T-helper 17 cell (primary cell): ENCODE measurements at places on chromosomes 11 and 22.

- H3K4me1 ChIP-seq, result no peaks in the 10 kb centered on the region
- no peaks in the 10 kb centered on the region for H3K27me3 ChIP-seq
- no peaks in the 10 kb centered on the region for H3K36me3 ChIP-seq
- no peak overlapping the region for H3K27ac ChIP-seq
- DNase-seq, result no peak
These were observed 126.6 kb downstream of the BCR start for GRCh38 chr22:23306926-23307325.

DNA sequence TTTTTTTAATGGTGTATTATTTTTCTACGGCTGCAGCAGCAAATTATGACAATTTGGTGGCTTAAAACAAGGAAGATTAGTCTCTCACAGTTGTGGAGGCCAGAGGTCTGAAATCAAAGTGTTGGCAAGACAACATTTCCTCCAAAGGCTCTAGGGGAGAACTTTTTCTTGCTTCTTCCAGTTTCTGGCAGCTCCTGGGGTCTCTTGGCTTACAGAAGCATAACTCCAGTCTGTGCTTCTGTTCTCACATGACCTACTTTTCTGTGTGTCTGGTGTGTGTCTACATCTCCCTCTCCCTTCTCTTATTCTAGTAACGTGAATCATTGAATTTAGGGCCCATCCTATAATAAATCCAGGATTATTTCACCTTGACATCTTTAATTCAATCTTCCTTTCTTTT, 551.9 kb upstream of the LUZP2 start:
- H3K36me3 ChIP-seq, result no peaks in the 10 kb centered on the region
- no peak for DNase-seq
- no peaks in the 10 kb centered on the region for H3K27me3 ChIP-seq

DNA sequence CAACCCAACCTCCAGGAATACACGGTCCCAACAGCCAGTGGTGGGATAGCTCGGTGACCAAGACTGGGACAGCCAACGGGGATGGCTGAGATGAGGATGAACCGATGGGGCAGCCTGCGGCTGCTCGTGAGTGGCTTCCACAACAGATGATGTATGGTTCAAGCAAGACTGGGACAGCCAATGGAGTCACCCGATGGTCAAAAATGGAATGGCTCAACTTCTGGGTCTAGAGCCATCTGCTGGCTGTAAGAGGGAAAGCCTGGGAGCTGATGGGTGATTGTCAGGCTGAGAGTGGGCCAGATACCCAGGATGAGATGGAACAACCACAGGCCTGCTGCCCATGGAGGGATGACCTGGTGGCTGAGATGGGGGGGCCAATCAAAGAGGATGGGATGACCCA, 35.5 kb downstream of the SYT7 start:
- H3K27ac ChIP-seq, result no peak overlapping the region
- H3K4me3 ChIP-seq, result no peak overlapping the region
- H3K4me1 ChIP-seq, result peaks cover 6% of the 10 kb centered on the region

DNA sequence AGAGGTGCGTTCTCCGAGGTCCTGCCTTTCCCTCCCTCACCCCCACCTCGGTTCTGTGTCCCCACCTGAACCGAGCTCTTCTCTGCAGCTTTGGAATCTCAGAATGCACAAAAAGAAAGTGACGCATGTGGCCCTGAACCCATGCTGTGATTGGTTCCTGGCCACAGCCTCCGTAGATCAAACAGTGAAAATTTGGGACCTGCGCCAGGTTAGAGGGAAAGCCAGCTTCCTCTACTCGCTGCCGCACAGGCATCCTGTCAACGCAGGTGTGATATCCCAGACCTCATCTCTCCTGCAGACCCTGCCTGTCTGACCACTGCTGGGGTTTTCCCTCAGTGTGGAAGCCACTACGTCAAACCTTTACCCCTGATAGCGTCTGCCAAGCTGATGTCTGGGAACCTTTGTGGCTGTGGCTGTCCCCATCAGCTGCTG, 13.9 kb downstream of the ACP2 start:
- peaks cover 4% of the 10 kb centered on the region for H3K36me3 ChIP-seq
- H3K4me3 ChIP-seq, result peak overlapping the region; percentile 76
- peak overlapping the region; percentile 94 for H3K27ac ChIP-seq
- H3K4me1 ChIP-seq, result peaks cover 13% of the 10 kb centered on the region
- DNase-seq, result peak; percentile 36
- no peaks in the 10 kb centered on the region for H3K27me3 ChIP-seq

GRCh38 chr11:35215945-35216344, 77.0 kb downstream of the CD44 start:
- no peak for DNase-seq
- peaks cover 9% of the 10 kb centered on the region for H3K36me3 ChIP-seq
- H3K4me3 ChIP-seq, result peak overlapping the region; percentile 67
- no peaks in the 10 kb centered on the region for H3K27me3 ChIP-seq
- H3K4me1 ChIP-seq, result peaks cover 50% of the 10 kb centered on the region

DNA sequence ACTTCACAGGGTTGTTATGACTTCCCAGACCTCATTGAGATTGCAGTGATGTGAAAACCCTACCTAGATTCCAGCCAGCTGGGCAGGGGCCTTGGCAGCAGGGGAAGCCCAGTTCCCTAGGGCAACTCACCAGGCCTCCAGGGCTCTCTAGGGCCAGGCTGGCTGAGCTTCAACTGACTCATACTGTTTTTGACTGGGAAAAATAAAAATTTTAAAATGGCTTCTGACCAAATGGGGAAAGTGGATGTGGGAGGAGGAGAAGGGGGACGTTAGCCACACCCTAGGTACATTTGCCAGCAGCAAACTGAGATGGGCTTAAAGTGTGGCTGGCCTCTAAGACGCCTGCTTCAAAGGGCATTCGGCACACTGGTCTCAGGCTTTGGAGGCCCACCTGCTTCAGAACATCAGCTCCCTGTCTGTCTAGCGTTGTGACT, 39.0 kb downstream of the BMAL1 start:
- H3K36me3 ChIP-seq, result peaks cover 9% of the 10 kb centered on the region
- H3K27ac ChIP-seq, result peak overlapping the region; percentile 91
- peak overlapping the region; percentile 41 for H3K4me3 ChIP-seq
- no peak for DNase-seq

- DNase-seq, result no peak
- H3K4me1 ChIP-seq, result no peaks in the 10 kb centered on the region
- H3K27ac ChIP-seq, result no peak overlapping the region
These were observed 100.6 kb downstream of the WNT7B start for GRCh38 chr22:45876136-45877035.

DNA sequence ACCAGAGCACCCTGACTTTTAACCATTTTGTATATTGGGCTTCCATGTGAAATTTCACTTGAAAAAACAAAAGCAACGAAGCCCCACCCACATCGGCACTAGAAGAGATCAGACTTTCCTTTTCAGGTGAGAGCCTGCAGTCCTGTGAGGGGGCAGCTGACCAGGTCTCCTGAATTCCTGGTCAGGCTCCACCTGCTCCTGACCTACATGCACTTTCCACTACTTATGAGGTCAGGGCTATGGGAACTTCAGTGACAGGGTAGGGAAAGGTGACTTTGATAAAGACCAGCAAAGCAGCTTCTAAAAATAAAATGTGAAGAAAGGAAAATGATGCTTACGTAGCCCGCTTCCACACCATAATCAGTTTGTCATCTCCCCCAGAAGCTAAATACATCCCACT, 24.7 kb downstream of the HIRA start:
- peaks cover 7% of the 10 kb centered on the region for H3K36me3 ChIP-seq
- no peak overlapping the region for H3K27ac ChIP-seq
- no peaks in the 10 kb centered on the region for H3K27me3 ChIP-seq

GRCh38 chr11:74443071-74443864, 24.1 kb downstream of the KCNE3 start:
- H3K4me1 ChIP-seq, result peaks cover 2% of the 10 kb centered on the region
- H3K27ac ChIP-seq, result no peak overlapping the region
- no peaks in the 10 kb centered on the region for H3K36me3 ChIP-seq
- no peak overlapping the region for H3K4me3 ChIP-seq

DNA sequence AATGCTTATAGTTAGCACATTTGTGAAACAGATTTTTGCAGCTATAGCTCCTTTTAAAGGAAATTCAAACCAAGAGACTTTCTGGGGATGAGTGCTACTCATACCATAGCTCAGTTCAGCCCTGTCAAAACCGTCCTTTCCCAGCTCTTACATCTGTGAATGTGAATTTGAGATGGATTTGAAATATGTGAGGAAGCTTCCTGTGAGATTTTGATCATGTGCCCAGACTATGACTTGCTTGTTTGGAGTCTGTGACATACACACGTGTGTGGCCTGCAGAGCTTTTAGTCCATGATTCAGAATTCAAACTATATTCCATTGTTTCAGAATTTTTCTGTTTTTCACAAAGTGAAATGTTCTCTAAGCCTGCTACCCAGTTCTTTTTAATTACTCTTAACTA, 4.4 kb upstream of the MMP1 start:
- no peaks in the 10 kb centered on the region for H3K36me3 ChIP-seq
- H3K4me3 ChIP-seq, result no peak overlapping the region
- DNase-seq, result no peak

GRCh38 chr11:29326757-29327156, 690.1 kb downstream of the KCNA4 start:
- H3K36me3 ChIP-seq, result no peaks in the 10 kb centered on the region
- no peak for DNase-seq
- H3K4me1 ChIP-seq, result no peaks in the 10 kb centered on the region
- no peak overlapping the region for H3K4me3 ChIP-seq
- H3K27ac ChIP-seq, result no peak overlapping the region

- H3K27me3 ChIP-seq, result peaks cover 7% of the 10 kb centered on the region
- no peaks in the 10 kb centered on the region for H3K36me3 ChIP-seq
- H3K27ac ChIP-seq, result no peak overlapping the region
- no peak overlapping the region for H3K4me3 ChIP-seq
- H3K4me1 ChIP-seq, result peaks cover 14% of the 10 kb centered on the region
These were observed 11.7 kb downstream of the B4GALNT4 start for GRCh38 chr11:380996-381395.

GRCh38 chr11:125343086-125343717, 152.9 kb downstream of the FEZ1 start:
- peaks cover 4% of the 10 kb centered on the region for H3K36me3 ChIP-seq
- peaks cover 42% of the 10 kb centered on the region for H3K27me3 ChIP-seq
- H3K4me3 ChIP-seq, result no peak overlapping the region
- H3K4me1 ChIP-seq, result peaks cover 9% of the 10 kb centered on the region

DNA sequence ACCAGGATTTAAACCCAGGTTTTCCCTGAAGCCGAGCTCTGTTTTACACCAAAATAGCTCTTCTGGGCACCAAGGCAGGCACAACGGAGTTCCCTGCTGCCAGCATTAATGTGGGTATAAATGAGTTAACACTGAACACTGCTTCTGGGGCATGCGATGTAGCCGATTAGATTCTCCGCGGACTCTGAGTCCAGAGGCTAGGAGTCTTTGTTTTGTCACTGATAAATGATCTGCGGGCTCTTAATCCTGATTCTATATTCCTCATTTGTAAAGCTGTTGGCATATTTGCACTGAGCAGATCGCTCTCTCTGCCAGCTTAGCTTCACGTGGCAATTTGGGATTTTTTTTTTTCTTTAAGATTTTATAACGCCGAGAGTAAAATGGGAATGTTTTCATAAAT, 16.8 kb upstream of the LDLRAD3 start:
- no peaks in the 10 kb centered on the region for H3K4me1 ChIP-seq
- H3K36me3 ChIP-seq, result no peaks in the 10 kb centered on the region
- H3K27ac ChIP-seq, result no peak overlapping the region
- no peak overlapping the region for H3K4me3 ChIP-seq
- peaks cover 21% of the 10 kb centered on the region for H3K27me3 ChIP-seq
- no peak for DNase-seq

GRCh38 chr11:133123366-133123765, 408.9 kb downstream of the OPCML start:
- no peaks in the 10 kb centered on the region for H3K36me3 ChIP-seq
- H3K27ac ChIP-seq, result no peak overlapping the region
- DNase-seq, result no peak
- no peak overlapping the region for H3K4me3 ChIP-seq
- peaks cover 28% of the 10 kb centered on the region for H3K27me3 ChIP-seq

DNA sequence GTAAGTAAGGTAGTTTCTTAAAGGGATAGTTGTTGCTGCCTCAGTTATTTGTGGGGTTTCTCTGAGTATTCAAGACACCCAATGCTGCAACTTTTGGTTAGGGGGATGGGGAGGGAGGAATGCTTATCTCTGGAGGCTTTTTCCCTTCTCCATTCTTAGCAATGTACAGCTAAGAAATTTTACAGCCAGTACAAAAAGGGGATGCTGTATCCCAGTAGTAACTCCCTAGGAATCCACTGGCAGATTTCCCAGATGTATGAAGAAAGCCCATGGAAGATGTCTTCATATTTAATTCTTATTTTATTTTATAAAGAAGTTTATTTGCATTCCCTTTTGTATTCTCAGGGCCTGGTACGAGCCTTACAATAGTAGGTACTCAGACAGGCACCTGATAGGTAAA, 154.8 kb downstream of the ENTHD1 start:
- H3K4me1 ChIP-seq, result no peaks in the 10 kb centered on the region
- DNase-seq, result no peak
- no peaks in the 10 kb centered on the region for H3K36me3 ChIP-seq
- H3K4me3 ChIP-seq, result no peak overlapping the region

GRCh38 chr11:78310500-78310909, 107.1 kb downstream of the GAB2 start:
- DNase-seq, result no peak
- H3K27me3 ChIP-seq, result peaks cover 5% of the 10 kb centered on the region
- H3K36me3 ChIP-seq, result peaks cover 4% of the 10 kb centered on the region
- H3K4me1 ChIP-seq, result peaks cover 12% of the 10 kb centered on the region

DNA sequence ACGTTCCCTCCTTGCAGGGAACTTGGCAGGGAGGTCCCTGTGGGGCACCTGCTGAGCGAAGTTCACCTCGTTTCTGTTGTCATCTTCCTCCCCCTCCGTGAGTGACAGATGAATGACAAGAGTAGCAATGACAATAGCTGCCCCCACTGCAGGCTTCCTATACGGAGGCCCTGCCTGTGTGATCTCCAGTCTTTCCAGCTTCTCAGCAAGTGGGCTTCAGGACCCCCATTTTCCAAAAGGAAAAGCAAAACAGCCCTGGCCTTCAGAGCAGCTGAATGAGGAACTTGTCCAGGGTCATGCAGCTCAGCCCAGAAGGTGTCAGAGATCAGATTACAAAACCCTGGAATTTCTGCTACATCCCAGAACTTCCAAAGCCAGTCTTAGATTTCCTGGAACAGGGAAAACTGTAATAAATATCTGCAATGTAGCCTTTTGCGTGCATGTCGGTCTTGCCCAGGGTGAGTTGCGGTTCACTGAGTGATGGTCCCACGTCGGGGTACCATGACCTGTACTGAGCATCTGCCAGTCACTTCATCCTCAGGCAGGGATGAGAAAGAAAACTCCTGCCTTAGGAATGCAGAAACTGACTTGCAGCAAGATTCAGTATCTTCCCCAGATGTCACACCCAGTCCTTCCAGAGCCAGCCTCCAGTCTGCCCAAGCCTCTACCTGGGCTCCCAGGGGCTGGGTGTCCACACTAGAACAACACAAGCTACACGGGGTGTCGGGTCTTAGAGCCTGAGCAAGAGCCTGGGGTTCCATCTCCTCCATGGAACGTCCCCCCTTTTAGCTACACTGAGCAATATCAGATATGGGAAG, 1457.0 kb downstream of the BRD1 start:
- no peak overlapping the region for H3K4me3 ChIP-seq
- H3K36me3 ChIP-seq, result no peaks in the 10 kb centered on the region
- H3K4me1 ChIP-seq, result no peaks in the 10 kb centered on the region
- H3K27me3 ChIP-seq, result peaks cover 23% of the 10 kb centered on the region
- H3K27ac ChIP-seq, result no peak overlapping the region
- no peak for DNase-seq
